ENCODE measurements at places on chromosomes 6 and 20. TPM values are rescaled to one million over a fixed set of nuclear protein-coding genes. Genes with fewer than 3 reads are reported as not detected.

PXDC1 gene
- total RNA-seq: 66.4 TPM

CCR6 gene
- not detected for total RNA-seq

FNDC11 gene
- 0.28 TPM for total RNA-seq

TTPAL gene
- total RNA-seq: 8.2 TPM

PPP1R16B gene
- not detected for total RNA-seq

PLN gene
- total RNA-seq: under 0.01 TPM

WFDC9 gene
- total RNA-seq: not detected

UST gene
- 14.4 TPM for total RNA-seq

AGPAT4 gene
- 3.8 TPM for total RNA-seq

TP53TG5 gene
- total RNA-seq: not detected

RIPOR2 gene
- 0.83 TPM for total RNA-seq

ALDH8A1 gene
- total RNA-seq: under 0.01 TPM

PROKR2 gene
- total RNA-seq: not detected

CDH26 gene
- not detected for total RNA-seq

HDAC2 gene
- 116 TPM for total RNA-seq

EYA2 gene
- 2.5 TPM for total RNA-seq

SSTR4 gene
- not detected for total RNA-seq

FRS3 gene
- total RNA-seq: 0.54 TPM

CNBD2 gene
- total RNA-seq: 0.56 TPM

TREM1 gene
- total RNA-seq: not detected

SLC32A1 gene
- total RNA-seq: not detected

CDSN gene
- total RNA-seq: not detected

DCDC2 gene
- total RNA-seq: not detected

SLC22A23 gene
- 0.56 TPM for total RNA-seq

CUL7 gene
- total RNA-seq: 33.3 TPM

HLA-DOB gene
- 0.36 TPM for total RNA-seq

NEURL2 gene
- 0.56 TPM for total RNA-seq

PI16 gene
- under 0.01 TPM for total RNA-seq
